ENCODE measurements at places on chromosomes 5 and 9.

DNA sequence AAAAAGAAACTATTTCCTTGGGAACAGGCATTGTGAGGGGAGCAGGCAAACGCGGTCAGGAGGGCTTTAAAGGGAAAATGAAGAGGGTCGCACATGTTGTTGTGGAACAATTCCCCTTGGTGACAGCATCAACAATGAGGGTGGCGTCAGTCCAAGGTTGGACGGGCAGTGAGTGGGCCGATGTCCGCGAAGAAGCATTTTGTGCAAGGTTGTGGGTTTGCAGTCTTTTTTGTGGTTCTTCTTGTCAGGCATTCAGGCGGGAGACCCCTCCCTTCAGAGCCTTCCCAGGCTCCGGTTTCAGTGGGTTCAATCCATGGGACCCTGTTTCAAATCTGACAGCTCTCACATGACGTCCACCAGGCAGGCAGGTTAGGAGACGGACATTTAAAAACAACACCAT, 11.1 kb upstream of the SLC6A19 start:
- no peak for DNase-seq

DNA sequence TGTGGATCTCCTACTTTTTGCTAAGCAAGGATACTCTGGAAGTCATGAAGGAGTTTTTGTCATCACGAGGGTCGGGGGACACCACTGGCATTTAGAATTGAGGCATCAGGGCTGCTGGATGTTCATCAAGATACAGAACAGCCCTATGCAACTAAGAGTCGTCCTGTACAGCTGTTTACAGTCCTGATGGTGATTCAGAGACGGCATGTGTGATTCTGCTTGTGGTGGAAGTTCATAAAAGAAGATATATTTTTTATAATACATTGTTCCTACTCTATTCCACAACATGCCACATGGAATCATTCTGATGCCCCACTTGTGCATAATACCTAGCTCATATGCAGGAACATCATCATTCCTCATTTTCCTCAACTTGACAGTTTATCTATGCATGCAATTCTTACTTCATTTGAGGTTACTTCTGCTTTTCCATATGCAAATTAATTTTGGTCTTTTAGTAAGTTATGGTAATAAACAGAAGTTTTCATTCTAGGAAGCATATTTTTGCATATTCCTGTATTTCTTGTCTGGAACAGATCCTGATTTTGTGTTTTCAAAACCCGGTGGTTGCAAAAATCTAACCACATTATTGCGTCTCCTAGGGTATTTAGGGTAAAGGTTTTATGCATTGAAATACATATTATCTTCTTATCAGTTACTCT, 155.2 kb downstream of the ARHGEF28 start:
- no peak for DNase-seq

GRCh38 chr9:131714161-131714646, 25.7 kb downstream of the RAPGEF1 start:
- no peak for DNase-seq

- no peak for DNase-seq
These were observed 10.5 kb downstream of the EXD3 start for GRCh38 chr9:137412431-137412830.

DNA sequence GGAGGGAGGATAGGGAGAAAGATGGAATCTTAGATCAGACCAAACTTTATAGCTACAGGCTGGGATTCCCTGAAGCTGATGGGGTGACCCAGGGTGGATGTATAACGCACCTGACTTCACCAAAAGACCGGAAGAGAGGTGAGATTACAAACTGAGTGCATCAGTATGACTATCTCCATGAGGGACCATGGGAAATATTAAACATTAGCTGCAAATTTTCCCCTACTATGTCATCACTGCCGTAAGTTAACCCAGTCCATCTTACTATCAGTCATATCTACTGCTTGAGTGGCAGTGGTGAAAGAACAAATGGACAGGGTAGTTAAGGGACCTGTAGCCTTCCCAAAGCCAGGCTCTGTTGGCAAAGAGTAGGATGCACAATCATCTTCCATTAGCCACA, 368.3 kb downstream of the EFNA5 start:
- no peak for DNase-seq

GRCh38 chr9:111431684-111432083, 52.5 kb downstream of the ECPAS start:
- no peak for DNase-seq

DNA sequence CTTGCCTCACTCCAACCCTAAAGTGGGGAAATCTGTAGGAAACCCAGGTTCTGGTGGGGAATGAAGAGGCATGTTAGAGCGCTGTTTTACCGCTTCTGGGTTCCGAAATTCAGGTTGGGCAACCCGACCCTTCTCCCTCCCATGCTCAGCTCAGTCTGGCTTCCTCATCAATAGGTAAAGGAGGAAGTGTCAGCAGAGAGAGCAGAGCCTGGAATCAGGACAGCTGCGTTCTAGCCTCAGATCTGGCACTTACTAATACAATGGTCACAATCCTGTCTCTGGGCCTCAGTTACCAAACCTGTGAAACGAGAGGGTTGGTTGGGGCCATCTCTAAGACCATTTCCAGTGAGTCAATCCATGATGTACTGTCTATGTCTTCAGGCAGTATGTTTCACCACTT, 16.2 kb upstream of the TNIP1 start:
- no peak for DNase-seq

DNA sequence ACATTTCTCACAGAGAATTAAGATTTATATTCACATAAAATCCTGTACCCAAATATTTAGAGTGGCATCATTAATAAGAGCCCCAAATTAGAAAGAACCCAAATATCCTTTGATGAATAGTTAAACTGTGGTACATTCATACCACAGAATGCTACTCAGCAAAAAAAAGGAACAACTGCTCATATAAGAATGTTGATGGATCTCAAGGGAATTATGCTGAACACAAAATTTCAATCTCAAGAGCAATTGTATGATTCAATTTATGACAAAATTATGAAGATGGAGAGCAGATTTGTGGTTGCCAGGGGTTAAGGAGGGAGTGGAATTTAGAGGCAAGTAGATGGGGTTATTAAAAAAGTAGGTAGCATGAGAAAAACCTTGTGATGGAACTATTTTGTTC, 4.5 kb upstream of the PAIP1 start:
- no peak for DNase-seq

GRCh38 chr9:75333624-75334023, 245.3 kb downstream of the OSTF1 start:
- no peak for DNase-seq

GRCh38 chr5:82772281-82772680, 304.9 kb downstream of the TMEM167A start:
- no peak for DNase-seq

DNA sequence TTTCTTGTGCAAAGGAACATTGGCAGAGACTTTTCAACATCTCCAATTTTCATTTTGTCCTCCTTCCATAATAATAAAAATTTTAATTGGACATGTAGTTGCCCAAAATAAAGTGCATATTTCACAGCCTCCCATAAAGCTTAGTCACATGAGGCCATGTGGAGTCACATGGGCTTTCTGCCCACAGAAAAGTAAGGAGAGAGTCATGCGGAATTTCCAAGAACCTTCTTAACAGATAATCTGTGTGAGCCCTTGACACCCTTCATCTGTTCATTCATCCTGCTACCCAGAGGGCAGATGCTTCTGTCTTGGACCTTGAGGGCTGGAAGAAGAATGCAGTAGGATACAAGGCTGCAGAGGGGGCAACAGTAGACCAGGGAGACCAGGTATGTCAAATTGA, 60.7 kb downstream of the APTX start:
- DNase-seq: no peak

- DNase-seq: no peak
These were observed 46.8 kb upstream of the IER5L start for GRCh38 chr9:129224618-129225489.

DNA sequence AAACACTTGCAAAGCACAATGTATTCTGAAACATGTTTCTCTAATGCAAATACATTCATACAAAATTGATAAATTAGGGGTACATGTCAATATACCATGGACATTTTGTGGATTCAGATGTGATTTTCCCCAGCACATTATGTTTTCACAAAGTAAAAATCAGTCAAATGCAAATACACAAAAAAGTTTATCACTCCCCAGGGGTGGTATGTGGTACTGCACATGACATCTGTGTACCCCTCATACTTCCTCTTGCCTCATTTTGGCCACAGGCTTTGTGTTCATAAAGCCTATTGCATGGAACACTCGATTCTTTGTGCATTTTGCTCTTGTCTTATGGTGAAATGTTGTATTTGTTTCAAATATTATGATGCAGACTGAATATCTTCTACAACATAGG, 116.8 kb upstream of the PDE4D start:
- DNase-seq: no peak

- DNase-seq: no peak
These were observed 6.7 kb upstream of the LCN2 start for GRCh38 chr9:128142596-128142995.
